Kidney (tissue), 22 donors: ENCODE measurements at places on chromosomes 4 and X.

DNA sequence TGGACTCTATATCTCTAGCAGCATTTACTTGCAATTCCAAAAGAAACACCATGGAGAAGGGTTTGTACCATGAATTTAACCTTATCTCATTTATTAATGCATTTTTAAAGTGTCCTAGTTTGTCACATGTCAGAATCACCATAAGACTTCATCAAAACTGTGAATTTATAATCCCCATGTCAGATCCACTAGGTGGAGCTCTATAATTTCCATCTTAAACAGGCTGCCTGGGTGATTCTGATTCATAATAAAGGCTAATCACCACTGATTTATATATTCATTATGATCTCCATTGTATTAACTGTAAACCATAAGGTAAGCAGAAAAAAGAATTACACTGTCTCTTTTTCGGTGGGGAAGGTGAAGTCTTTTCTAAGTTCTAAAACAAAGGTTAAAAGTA lies 4.0 kb downstream of the TCEAL2 start:
- DNase-seq: no peak

GRCh38 chr4:21117541-21118180 lies 417.4 kb downstream of the PACRGL start:
- no peak for DNase-seq

DNA sequence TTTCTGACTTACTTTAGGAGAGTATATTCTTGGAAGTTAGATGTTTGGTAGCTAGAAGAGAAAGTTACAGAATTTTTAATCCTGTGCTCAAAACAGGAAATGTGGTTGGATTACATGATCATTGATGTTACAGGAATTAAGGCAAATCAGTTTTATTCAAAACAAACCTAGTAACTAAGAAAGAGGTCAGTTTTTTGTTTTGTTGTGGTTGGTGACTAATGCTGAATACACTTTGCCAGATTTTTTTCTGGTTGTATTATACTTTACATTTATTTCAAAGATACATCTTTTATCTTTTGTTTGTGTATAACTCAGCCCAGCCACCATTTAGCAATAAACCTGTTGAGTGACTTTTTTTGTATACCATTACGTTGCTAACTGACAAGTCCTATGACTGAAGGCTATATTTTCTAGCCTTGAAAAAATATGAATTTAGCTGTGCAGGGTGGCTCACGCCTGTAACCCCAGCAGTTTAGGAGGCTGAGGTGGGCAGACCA lies 116.7 kb downstream of the KLHL8 start:
- DNase-seq: no peak

DNA sequence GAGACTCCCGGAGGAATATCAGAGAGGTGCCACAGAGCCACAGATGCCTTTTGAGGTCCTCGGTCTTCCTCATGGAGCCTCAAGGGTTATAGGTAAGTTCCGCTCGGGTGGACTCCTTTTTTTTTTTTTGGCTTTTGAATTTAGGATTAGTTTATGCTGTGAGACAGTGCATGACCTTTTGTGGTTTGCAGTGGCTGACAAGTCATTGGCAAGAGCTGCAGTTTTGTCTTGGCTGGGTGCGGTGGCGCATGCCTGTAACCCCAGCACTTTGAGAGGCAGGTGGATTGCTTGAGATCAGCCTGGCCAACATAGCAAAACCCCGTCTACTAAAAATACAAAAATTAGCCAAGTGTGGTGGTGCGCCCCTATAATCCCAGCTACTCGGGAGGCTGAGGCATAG lies 4.5 kb upstream of the GRSF1 start:
- DNase-seq: no peak

DNA sequence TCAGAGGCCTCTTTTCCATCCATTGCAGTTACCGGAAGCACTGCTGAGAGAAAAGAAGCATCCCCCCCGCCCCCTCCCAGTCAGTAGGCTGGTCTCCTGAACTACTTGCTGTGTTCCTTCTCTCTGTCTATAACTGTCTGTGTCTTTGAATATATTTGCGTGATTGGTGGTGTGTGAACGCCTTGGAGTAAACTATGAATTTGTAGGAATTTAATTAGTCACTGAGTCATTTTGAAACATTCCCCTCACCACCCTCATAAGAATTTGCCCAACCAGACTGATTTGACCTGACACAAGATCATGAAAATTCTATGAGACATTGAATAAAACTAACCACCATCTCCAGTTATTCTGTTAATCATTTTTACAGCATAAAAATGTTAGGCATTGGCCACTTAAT lies 6.7 kb upstream of the NXF3 start:
- no peak for DNase-seq

- no peak for DNase-seq
Measured at GRCh38 chrX:48794911-48795515, 6.9 kb upstream of the HDAC6 start.

DNA sequence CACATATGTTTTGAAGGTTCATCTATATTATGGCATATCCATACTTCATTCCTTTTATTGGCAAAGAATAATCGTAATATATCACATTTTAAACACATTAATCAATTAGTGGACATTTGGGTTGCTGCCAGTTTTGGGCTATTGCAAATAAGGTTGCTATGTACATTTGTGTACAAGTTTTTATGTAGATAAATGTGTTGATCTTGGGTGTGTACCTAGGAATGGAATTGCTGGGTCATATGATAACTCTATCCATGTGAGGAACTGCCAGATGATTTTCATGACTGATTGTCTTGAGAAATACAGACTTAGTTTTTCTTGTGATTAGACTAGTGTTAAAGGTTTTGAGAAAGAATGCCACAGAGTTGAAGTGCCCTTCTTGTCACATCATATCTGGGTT lies 99.2 kb upstream of the RAB40AL start:
- DNase-seq: no peak

DNA sequence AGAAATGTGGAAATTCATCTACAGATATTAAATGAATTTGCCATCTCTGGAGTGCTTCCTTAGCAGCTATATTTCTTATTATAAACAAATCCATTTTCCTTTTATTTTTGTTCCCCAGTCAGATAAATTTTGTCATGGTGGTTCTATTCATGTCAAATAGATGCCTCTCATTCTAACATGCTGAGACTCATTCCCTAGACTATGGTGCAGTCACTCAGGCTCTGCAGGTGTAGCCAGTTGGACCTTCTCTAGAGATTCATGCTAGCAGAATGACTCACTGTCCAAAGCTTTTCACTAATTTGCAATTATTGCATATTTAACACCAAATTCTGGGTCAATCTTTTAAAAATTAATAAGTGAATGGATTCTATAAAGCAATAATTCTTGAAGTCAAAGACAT lies 1392.7 kb downstream of the PCDH7 start:
- DNase-seq: no peak

DNA sequence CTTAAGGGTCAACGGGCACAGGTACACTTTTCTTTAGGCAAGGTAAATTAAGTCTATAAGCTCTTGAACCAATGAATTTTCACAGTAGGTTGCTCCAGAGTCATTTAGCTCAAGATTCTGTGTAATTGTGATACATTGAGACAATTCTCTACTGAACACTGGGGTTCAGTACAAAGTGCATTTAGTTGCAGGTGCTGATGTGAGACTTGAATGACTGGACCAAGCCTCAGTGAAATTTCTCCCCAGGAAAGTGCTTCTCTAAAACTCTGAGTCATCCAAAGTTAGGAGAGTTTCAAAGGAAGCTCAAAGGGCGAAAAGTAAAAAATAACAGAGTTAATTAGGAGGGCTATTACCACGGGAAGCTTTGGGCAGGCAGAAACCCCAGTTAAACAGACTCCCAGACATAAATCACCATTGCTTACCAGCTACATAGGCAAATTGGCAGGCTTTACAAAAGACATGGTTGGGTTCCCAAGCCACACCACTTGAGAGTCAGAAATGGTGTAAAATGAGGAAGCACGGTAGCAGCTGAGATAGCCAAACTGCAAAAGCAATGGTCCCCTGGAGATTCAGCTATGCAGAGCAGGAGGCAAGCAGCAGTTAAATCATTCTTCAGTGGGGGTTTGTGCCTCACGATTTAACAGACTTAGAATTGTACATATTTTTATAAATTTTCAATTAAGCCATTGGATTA lies 202.6 kb downstream of the PCDH19 start:
- DNase-seq: no peak

- no peak for DNase-seq
Measured at GRCh38 chr4:80878218-80878617, 152.3 kb upstream of the BMP3 start.

GRCh38 chr4:108881190-108881589 lies 118.3 kb upstream of the ETNPPL start:
- peak; percentile 32 for DNase-seq

DNA sequence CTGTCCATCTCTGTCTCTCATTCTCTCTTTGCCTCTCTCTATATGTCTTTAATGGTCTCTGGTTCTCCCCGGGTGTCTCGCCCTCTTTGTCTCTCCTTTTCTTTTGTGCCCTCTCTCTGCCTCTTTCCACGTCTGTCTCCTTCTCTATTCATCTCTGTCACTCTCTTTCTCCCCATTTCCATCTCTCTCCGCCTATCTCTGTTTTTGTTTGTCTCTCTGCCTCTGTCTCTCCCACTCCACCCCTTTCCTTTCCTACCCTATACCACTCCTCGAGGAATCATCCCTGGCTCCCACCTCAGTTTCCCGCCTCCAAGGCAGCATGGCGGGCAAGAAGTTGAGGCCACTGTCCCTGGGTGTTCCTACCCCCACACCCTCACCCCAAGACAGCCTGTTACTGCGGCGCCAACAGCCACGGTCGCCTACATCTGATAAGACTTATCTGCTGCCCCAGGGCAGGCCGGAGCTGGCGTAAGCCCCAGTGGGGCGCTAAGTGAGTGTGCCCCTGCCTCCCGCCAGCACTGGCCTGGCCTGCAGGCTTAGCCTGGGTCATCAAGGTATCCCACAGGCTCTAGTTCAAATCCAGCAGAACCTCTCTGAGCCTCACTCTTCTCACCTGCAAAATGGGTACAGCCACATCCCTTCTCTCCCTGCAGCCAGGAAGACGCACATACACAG lies 713 bp upstream of the GATA1 start:
- no peak for DNase-seq

DNA sequence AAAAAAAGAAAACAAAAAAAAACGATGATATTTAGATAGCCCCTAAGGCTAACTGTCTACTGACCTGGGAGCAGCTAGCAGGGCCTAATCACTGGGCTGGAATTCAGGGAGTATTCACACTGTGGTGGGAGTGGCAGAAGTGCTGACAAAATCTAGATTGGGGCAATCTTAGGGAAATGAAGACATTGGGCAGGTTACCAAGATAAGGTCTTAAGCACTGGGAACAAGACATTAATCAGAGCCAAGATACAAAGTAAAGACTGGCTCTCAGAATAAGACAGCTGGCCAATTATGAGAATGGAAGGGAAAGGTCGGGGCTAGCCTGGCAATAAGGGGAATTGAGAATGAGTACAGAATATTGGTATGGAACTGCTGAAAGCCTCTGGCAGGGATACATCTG lies 100.2 kb upstream of the GRIA3 start:
- no peak for DNase-seq

- DNase-seq: no peak
Measured at GRCh38 chrX:45850775-45851433, 650.2 kb upstream of the DIPK2B start.

DNA sequence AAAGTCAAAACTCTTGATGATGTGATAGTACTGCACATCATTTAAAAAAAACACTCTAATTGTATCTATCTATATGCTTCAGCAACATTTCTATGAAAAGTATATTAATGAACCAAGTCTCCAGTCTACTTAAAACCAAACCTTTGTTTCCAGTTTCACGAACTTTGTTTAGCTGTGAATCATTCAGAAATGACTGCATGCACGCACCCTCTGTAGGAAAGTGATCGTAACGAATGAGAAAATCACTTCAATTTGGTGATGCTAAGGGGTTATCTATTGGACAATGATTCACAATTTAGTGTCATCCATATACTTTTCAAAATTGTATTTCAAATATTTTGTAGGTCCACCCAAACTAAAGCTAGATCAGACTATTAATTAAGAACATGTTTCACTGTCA lies 157.6 kb downstream of the KLHL13 start:
- no peak for DNase-seq

DNA sequence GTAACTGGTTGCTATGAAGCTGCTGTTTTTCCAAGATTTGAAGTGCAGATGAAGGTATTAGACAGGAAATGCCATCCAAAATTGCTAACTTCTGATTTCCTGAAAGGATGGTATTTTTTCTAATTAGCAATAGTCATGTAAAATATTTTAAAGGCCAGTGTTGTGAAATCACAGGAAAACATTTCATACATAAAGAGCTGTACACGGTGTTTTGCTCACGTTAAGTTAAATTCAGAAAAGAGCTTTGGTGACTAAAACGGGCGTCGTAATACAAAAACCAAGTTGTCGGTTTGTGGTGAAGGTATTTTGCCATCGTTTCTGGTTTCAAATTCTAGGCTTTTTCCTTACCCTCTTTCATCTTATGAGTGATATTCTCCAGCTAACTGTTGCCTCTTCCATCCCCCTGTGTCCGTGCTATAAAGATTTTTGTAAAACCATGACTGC lies 39.8 kb downstream of the AFF1 start:
- no peak for DNase-seq

DNA sequence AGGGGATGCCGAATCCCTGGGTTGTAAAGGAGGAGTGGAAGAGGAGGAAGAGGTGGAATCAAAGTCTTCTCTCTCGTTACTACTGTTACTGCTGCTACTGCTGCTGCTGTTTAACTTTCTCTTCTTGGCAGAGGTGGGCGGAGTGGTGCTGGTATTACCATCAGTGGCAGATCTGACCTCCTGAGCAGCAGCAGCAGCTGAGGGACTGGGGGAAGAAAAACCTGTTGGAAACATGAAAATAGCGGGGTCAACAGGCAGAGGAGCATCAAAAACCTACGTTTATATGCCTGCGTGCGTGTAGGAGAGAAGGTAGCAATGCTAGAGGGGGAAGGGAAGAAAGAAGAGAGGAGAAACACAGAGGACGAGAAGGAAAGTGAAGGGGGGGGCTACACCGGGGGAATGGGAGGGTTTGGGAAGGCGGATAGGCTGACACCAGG lies 339 bp downstream of the CUL4B start:
- no peak for DNase-seq

GRCh38 chr4:123462007-123462406 lies 65.4 kb downstream of the SPRY1 start:
- DNase-seq: no peak

DNA sequence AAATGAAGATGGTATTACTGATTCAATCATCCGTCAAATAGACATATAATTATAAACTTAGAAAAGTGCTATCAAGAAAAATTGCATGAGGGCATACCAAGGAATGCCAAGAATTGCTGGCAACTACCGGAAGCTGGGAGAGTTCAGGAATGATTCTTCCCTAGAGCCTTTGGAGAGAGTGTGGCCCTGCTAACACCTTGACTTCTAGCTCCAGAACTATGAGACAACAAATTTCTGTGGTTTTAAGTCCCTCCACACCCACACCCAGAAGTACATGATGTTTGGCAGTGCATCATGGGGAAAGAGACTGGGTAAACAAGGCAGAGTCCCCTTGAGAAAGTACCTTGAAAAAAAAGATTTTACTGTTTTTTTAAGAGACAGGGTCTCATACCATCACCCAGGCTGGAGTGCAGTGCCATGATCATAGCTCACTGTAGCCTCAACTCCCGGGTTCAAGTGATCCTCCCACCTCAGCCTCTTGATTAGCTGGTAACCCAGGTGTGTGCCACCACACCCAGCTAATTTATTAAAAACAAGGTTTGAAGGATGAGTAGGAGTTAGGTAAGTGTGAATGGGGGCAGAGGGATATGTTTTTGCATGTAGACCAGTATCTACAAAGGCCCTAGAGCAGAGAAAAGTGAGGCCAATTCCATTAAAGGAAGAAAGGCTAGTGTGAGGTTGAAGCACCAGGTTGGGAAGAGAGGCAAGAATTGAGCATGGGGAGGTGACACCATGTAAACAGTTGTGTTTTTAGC lies 53.1 kb downstream of the GSX2 start:
- DNase-seq: no peak
